T-helper 9 cell (primary cell): ENCODE measurements at places on chromosomes 4 and X.
A peak's percentile ranks its signal among the peaks of the same experiment; 100 is the strongest.

GRCh38 chr4:153618833-153619232 is 65.2 kb upstream of the TLR2 start:
- no peak for DNase-seq

- no peak for DNase-seq
These were observed 345.3 kb downstream of the SPRY1 start for GRCh38 chr4:123741906-123742305.

- no peak for DNase-seq
These were observed 95.3 kb upstream of the SOD3 start for GRCh38 chr4:24700118-24700517.

GRCh38 chr4:158033416-158034120 is 139.3 kb downstream of the GASK1B start:
- DNase-seq = no peak

DNA sequence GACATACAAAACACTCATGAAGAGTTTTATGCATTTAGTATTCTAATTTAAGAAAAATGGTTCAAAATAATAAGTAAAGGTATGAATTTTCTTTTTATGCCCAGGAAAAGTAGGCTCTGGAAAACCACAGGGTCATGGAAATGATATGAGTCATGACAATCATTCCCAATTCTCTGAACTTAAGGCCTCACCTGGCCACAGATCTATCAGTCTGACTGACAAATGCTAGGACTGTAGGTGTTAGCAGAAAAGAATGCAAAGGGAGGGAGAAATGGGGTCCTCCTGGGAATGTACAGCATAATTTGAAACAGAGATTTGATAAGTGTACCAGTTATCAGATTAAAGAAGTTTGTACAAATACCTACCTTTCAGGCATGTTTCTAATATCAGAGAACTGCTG is 270.5 kb upstream of the ARSJ start:
- no peak for DNase-seq

DNA sequence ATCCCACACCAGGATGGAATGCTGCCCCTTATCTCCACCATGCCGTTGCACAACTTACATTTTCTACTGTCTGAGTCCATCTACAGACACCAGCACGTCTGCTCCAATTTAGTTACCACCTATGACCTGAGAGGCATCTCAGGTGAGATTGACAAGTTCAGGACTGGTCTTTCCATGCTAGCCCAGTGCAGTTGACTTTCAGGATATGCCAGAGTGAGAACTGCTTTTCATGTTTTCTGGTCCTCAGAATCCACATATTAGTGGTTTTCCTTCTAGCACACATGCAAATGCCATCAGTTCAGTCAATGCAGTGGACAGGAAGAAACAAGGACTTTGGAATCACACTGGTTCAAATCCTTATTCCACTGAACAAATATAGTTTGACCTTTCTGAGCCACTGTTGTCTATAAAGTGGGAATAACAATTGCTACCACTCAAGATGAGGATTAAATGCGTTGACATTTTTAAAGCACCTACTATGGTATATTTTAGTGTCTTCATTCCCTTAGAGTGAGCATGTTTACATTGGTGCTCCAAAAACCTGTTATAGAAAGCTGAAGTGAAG is 38.1 kb upstream of the ANXA3 start:
- DNase-seq = no peak

DNA sequence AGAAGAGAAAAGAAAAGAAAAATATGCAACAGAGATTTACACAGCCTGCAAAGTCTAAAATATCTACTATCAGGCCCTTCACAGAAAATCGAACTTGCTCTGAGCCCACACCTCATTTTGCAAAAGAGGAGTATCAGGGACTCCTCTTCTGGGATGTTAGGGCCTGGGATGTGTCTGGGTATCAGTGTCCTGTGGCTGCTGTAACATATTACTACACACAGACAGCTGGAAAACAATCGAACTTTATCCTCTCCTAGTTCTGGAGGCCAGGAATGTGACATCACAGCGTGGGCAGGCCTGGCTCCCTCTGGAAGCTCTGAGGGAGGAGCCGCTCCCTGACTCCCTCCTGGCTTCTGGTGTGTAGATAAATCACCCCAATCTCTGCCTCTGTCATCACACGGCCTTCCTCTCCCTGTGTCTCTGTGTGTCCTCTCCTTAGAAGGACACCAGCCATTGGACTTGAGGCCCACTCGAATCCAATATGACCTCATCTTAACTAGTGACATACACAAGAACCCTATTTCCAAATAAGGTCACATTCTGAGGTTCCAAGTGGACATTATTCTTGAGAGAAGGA is 52.9 kb downstream of the PPP2R2C start:
- no peak for DNase-seq

DNA sequence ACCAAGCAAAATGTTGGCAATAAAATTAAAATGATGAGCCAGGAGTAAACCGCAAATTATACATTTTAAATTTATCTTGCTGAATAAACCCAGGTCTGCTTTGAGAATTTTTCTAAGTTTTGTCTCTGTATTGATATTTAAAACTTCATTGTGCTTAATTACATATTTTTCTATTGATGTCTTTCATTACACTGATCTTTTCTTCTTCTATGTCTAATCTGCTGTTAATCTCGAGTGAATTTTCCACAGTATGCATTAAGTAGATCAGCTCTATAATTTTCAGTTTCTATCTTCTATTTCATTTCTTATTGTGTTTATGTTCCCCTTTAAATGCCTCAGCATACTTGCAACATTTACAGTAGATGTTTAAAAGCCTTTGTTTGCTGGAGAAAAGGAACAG is 918.7 kb downstream of the FAT4 start:
- DNase-seq = no peak

DNA sequence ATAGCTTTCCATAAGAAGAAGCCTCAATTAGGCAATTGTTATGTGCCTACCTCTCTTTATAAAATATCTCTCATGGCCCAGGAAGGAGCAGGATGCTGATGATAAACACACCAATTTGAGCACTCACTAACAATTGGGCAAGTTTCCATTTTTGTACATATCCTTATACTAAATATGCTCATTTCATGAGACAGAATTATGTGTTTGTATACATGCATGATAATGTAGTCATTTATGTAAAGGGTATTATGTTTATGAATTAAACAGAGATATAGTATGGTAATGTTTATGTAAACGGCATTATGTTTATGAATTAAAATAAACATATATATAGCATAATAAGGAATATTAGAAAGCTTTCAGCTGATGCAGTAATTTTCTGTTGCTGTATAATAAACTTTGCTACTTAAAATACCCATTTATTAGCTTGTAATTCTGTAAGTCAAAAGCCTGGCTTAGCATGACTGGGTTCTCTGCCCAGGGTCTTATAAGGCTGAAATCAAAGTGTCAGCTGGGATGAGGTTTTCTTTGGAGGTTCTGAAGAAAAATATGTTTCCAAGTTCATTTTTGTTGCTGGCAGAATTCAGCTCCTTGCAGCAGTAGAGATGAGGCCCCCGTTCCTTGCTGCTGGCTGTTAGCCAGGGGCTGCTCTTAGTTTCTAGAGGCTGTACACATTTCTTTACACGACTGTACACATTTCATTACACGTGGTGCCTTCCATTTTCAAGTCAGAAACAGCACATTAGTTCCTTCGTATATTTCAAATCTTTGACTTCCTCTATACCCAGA is 89.0 kb downstream of the GLRA2 start:
- DNase-seq = no peak

DNA sequence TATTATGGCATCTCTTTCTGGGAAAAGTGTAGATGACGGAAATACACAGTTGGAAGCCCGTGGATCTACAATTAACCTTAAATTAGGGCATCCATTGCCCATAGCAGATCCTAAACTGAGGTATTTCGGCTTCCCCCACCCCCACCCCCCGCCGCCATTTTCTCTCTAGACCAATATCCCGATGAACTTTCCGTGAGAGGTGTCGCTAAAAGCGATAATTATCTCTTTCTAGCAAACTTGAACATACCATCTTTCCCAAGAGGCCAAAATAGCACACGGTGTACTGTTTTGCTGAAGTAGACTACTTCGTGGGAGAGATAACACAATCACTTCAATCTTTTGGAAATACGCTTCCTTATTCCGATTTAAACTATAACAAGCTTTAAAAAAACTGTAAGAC is 554 bp downstream of the KLHL15 start:
- no peak for DNase-seq

DNA sequence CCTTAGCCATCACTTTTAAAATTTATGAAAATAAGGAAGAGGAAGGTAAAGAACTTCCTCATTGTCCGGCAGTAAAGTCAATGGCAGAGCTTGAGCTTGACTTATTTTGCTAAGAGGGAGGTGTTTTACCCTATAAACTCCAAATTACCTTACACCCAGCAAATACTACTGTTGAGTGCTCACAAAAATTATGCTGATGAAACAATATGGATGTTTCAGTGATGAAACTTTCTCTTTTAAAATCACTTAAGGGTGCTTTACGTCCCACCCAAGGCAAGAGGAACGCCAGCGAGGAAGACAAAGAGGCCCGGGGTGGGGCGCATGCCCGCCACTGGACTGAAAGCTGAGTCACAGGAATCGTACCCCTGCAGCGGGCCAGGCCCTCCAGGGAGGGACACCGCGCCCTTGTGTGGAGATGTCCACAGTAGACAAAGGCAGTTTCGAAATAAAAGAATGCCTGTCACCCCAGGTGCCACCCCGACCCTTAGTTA is 560 bp upstream of the TMSB4X start:
- no peak for DNase-seq

DNA sequence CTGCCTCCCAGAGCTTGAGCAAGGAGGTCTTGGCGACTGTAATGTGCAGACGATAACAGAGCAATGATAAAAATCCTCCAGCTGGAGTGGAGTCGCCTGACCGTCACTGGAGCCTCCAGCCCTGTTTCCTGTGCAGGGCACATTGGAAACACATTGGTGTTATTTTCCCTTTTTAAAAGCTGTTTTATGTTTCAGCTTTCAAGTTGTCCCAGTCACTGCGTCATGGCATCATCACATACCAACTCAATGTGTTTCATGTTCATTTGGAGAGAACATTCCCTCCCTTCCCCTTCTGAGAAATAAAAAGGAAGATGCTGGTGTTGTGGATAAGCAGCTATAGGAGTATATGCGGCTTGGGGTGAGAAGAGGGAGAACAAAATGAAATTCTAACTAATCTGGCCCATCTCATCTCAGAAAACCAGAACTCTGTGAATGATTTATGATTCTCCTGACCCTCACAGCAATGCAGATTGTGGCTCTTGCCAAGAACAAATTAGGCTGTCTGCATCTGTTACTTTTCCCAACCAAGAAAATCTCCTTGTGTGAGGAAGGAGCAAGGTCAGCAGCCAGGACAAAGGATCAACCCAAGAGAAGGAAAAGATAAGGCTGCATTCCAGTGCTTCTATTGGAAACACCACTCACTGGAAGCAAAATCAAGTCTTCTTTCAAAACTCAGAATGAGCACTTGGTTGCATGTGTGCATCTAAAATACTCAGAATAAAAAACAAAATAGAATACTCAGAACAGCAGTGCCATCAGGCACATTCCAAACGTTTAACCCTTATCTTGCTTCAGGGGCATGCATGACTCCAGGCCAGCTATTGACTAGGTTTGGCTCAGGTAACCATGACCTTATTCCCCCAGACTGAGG is 134.4 kb downstream of the RASL11B start:
- no peak for DNase-seq

DNA sequence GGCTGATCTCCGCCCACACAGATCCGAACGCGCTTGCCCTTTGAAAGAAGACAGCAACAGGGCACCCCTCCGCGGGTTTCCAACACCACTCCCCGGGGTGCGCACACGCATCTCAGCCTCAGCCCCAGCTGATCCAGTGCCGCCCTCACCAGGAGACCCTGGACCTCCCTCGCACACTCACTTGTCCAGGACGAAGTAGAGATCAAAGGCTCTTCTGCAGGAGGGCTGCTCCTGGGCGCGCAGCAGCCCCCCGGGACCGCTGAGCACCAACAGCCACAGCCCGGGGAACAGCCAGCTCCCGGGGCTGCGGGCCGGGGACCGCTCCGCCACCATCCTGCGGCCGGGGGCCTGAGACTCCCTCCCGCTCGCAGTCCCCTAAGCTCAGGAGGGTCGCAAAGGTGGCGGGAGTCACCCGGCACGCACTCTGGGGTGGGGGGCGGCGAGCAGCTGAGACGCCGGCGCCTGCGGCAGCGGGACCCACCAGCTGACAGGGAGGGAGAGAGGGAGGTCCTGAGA is 743 bp downstream of the ANTXR2 start:
- peak; percentile 46 for DNase-seq

DNA sequence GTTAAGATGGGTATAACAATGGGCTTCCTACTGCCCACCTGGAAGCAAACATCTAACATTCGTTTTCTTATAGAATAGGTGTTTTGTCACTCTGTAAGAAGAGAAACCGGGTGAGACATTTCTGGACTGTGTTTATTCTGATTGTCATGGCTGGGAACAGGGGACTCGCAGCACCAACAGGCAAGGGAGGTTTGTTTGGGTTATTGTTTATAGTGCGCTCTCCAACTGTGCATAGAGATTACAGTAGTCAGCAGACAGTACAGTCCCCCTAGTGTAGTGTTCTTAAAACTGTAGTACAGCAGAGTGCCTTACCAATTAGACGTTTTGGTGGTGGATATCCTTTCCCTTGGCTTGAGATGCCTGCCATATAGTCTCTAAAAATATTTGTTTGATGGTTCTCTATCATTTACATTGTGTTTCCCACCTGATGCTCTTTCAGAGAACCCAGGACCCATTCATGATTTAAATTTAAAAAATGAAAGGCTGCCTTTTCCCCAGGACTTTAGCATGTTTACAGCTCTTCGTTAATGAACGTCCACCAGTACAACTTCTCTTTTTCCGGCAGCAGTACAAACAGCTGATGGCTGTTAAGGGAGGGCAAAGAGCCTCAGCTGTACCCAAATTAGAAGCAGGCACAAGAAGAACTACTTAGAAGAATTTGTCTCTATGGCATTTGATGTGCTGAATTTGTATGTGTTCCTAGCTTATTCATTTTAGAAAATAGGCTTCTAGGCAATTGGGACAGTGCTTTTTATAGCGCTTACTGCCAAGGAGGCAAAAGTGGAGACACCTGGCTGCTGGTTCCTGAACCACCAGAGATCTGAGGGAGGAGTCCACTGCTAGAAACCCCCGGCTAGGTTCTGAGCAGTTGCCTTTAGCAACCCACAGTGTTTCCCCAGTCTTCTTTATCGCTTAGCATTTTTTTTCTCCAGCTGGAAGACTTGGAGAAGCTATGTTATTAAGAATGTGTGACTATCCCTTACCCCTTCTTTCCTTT is 1.0 kb upstream of the RNF150 start:
- no peak for DNase-seq

GRCh38 chr4:5238173-5238572 is 186.9 kb downstream of the STK32B start:
- DNase-seq = no peak

DNA sequence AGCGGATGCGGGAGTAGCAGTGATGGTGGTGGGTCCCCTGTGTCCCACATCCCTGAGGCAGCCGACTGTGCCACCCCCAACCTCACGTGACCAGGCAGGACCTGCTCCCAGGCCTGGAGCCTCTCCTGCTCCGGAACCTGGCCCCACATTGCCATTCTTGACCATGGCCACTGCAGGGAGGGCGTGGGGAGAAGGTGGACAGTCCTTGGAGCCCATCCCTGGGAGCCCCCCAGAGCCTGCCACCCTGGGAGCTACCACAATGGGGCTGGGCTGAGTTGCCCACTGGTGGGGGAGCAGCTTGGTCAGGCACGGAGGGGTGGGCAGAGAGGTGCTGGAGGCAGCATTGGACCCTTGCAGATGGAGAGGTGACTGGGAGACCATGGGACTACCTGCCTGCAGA is 36.8 kb downstream of the TMPRSS11A start:
- DNase-seq = no peak

GRCh38 chr4:135508006-135508714 is 1306.6 kb upstream of the PABPC4L start:
- no peak for DNase-seq
